ENCODE measurements at places on chromosomes 5 and 9.

DNA sequence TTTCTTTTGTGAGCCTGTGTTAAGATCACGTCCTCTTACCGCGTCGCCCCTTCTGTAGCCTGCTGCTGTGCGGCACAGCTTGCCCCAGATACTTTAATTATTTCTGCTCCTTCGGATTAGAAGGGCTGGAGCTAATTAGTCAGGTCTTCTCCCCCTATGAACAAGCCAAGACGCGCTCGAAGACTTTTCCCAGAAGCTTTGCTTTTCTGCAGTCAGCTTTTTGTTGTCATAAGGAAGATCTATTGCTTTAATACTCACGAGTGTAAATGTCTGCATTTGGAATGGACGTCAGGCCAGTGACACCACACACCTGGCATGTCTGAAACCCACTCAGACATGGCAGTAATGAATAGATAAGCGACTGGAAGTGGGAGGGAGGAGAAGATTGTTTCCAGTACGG lies 37.0 kb downstream of the PRUNE2 start:
- no peak for DNase-seq

- no peak for DNase-seq
These were observed 405.1 kb upstream of the KLF4 start for GRCh38 chr9:107894572-107895261.

DNA sequence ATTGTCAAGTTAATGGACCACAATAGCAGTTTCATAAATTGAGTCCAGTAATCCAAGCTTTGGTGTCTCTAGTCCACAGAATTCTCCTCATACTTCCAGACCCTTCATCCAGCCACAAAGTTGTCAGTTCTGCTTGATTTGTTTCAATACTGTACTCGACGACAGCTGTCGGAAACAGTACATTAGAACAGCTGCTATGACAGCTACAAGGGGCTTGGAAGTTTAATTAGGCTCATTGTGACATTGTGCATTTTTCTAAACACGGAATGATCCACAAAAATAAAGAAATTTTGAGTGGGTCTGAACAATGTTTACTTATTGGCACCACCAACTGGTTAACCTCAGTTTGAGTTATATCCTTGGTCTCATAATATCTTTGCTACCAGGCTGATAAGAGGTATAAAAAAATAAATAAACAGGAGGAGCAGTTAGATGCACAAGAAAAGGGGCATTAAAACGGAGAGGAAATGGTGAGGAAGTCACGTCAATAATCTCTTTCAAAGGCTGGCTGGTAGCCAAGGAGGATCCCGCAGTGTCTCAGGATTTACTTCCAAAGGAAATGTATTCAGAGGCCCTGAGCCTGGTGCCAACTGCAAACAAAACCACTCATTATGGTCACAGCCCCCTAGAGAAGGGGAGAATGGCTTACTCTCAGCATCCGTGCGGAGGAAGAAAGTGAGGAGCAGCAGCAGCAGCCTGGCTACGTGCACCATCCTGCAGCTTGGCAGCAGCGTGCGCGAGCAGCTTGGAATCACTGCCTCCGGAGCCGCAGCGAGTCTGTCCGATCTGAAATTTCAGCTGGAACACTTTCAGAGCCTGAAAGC lies 933.8 kb upstream of the DMAC1 start:
- no peak for DNase-seq

DNA sequence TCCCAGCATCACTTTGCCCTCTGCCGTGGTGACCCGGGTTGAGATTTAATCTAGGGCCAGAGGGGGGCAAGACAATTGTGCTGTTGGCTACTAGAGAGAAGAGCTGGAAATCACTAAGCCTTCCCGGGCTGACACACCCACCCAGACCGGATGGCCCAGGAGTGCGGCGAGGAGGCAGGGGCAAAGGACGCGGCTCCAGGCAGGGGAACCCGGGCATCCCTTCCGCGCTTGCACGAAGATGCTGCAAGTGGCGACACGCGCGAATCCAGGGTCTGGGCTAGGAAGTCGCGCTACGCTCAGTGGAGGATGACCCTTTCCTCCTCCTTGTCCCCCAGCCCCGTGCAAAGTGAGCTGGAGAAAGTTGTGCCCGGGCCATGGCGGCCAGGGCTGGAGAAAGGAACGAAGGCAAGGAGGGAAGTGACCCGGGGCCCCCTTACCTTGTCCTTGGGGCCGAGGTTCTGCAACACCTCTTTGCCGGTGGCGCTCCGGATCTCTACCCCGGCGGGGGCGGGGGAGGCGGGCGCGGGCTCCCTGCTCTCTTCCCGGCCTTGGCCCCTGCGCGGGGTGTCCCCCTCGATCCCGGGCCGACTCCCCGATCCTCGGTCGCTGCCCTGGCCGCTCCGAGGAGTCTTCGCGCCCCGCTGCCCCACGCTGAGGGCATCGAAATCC lies 693 bp downstream of the DPYSL3 start:
- DNase-seq, result peak; percentile 9

DNA sequence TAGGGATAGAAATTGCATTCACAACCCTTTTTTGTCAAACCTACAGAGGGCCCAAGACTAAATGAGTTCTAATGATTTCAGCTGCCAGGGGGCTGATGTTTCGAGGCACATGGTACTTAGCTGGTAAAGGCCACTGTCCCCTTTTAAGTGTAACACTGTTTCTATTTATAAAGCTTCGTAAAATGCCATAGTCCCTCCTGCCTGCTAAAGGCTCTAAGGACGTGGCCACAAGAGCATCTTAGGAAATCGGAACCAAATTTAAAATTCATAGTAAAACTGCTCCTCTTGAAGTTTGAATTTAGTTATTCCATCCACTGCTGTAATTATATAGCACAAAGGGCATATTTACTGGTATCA lies 170.3 kb upstream of the WWC1 start:
- no peak for DNase-seq

DNA sequence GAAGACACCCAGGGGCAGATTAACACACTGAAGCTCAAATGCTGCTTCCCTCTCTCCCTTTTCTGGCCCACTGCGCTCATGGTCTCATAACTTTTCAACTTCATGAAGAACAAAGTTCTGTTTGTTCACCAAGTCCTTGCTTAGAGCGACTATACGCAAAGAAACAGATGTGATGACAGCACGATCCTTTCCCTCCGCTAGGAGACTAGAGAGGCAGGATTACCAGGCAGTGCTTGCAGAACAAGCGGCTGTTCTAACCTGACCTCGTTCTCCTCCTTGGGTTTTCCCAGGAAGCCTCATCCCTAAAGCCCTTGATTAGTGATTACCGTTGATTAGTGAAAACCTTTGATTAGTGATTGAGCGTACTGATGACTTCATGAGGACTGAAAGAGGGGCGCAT lies 649.9 kb downstream of the IRX1 start:
- no peak for DNase-seq

DNA sequence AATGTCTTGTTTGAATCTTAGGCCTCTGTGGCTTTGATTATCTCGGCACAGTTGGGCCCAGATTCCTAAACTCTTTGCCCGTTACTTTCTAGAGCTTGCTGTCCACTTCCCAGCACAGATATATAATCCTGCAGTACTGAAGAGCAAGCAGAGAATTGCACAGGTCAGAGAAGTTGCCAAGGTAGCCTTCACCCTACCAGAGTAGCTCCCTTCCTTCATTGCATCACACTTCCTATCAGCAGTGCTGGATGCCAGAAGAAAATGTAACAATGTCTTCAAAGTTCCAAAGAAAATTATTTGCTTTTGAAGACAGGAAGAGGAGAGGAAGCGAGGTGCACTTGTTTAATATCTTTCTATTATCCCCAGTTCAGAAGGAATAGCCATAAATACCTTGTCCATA lies 38.1 kb upstream of the SPATA31D4 start:
- DNase-seq, result no peak

DNA sequence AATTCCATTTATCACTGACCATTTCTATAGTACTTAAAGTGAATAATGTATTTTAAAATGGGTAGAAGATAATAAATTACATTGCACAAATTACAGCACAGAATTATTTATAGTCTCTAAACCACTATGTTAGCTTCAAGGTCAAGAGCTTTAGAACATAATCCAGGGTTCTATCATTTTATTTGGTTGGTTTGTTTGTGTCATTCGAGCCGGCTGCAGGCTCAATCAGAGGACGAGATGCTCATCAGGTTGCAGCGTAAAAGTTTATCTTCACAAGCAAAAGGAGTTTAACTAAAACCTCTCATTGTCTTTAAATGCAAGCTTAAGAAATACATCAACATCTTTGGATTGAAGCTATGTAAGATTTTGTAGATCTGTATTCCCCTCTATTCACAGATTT lies 523.8 kb downstream of the EFNA5 start:
- DNase-seq, result no peak

DNA sequence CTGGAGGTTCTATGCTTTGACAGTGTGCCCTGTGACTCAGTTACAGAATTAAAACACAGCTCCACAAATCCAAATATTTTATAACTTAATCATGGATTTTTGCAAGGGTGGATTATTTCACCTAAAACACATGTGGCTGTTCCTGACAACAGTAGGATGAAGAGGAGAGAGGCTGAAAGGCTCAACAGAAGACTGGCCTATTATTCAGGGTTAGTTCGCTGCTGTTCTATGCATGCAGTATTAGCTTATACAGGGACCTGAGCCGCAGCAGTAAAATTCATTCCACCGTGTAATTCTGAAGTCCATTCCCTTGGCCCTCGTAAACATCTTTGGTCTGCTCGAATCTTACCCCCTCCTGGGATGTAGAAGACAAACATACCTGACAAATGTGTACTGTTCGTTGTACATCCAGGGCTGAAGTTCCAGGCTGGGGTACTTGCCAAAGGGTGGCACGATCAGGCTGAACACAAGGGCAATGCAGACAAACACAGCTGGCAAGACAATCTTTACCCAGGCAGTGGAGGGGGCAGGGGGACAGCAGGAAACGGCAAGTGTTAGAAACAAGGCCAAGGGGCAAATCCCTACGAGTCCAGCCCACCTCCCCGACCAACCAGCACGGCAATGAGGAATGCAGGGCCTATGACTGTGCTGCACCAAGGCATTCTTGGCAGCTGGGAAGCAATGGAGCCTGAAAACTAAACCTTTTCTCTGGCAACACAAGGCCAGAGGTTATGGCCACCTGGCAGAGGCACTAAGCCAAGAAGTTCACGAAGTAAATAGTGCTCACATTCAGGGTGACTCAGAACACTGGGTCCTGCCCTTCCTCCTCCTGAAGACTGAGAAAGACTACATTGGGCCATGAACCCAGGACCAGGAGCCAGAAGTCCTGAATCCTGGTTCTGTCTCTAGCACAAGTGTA lies 46.8 kb downstream of the NIPSNAP3B start:
- DNase-seq, result no peak

DNA sequence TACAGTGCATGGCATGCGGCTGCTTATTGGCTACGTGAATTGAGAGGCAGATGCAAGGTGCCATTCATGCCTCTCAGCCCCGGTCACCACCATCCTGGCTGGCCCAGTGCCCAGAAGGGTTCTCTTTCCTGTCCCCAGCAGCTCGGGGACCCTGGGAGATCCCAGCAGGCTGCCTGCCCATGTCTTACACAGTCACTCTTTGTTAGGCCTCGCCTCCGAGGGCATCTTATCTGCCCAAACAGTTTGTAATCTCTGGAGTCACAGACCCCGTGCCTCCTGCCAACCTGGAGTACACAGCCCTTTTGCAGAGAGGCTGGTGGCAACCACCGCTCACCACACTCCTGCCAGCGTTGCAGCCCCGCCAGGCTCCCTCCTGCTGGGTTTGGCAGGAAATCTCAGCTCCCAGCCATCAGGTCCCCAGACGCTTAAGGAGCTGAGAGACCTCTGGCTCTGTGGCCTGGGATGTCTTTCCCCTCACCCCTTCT lies 7.0 kb upstream of the AK1 start:
- no peak for DNase-seq

- DNase-seq, result no peak
These were observed 900.6 kb upstream of the COX7C start for GRCh38 chr5:85717203-85717563.

DNA sequence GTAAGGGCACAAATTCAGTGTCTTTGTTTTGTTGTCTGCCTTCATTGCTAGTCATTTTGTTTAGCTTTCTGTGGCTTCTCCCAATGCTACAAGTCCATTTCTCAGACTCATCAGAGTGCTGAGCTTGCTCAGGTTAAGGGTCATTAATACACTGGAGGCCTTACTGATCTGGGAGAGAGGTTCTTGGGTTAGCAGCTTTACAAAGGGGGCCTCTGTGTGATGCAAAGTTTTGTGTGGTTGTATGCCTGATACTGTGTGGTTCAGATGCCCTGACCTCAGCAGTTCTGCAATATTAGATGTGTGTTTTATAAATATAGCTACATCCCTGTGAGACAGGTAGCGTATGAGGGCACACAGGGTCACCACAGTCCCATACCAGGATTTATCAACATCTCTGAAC lies 34.8 kb upstream of the SMARCA2 start:
- DNase-seq, result no peak

DNA sequence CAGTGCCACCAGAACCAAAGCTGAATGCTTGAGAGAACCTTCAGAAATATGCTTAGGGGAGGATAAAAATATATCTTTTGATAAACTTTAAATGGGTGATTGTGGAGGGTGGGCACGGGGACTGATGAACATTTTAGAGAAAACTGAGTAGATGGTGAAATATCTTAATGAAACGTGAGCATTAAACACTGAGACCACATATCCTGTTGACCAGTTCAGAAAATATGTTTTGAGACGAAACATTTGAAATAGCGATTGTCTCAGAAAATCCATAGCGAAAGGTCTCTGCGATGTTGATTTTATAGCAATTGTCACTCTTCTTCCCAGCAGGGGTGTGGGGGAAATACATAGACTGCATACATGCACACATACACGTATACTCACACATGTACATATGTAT lies 231.0 kb downstream of the ESM1 start:
- no peak for DNase-seq

- DNase-seq, result no peak
These were observed 43.2 kb upstream of the NKX2-5 start for GRCh38 chr5:173278172-173278571.
